Hair follicular keratinocyte (primary cell): ENCODE measurements at places on chromosomes 1 and 21. TPM values are rescaled to one million over a fixed set of nuclear protein-coding genes. Genes with fewer than 3 reads are reported as not detected.

The FABP3 gene
- total RNA-seq: 3.2 TPM in 1 of 2 replicates, not detected in the other

The AVPR1B gene
- total RNA-seq: not detected in 2 replicates

The JAK1 gene
- total RNA-seq: 43.0 and 55.1 TPM in 2 replicates

The GJA8 gene
- total RNA-seq: not detected in 2 replicates

The TRIM67 gene
- total RNA-seq: not detected in 2 replicates
